RPMI8226 (cell line): ENCODE measurements at places on chromosomes 11 and 22.

- no peak for DNase-seq
Measured at GRCh38 chr22:29310065-29310862, 3.8 kb downstream of the GAS2L1 start.

DNA sequence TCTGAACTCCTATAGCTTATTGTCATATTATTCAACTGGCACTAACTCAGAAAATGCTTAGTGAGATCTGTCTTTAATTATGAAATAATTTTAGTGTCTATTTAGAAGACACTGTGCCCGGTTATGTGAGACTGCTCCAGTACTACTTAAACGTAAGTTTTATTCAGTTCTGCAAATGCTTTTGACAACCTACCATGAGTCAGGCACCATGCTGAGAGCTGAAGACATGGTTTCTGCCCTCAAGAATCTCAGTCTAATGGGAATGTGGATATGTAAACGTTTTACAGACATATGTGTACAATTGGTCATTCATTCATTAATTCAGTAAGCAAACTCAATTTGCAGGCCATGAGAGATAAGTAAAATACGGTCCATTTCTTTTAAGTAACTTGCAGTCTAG, 40.0 kb downstream of the DCUN1D5 start:
- DNase-seq: no peak

DNA sequence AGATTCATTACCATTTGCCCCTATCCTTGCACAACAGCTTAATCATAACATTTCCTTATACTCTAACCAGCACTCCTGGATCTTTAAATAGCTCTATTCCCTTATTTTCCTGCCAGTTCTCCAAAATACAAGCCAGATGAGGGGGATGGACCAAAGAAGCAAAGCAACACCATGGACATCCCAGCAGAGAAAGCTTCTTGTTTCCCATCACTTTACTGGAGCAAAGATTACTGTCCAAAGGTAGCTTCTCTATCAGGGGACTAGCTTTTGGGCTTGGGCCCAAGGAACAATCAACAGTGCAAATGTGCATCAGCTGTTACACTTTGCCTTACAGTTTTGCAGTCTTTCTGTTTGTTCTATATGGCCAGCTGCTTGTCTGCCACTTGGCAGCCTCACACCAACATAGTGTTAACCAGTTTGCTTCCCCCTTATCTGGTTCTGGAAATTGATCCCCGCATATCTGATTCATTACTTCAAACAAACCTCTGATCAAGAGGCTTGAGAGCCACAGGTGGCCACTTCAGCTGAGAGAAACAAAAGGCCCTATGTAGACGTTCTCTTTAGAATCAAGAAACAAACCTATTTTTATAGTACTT, 814.3 kb downstream of the METTL15 start:
- DNase-seq: no peak

GRCh38 chr11:38791346-38791961, 2193.4 kb upstream of the RAG2 start:
- peak; percentile 71 for DNase-seq

DNA sequence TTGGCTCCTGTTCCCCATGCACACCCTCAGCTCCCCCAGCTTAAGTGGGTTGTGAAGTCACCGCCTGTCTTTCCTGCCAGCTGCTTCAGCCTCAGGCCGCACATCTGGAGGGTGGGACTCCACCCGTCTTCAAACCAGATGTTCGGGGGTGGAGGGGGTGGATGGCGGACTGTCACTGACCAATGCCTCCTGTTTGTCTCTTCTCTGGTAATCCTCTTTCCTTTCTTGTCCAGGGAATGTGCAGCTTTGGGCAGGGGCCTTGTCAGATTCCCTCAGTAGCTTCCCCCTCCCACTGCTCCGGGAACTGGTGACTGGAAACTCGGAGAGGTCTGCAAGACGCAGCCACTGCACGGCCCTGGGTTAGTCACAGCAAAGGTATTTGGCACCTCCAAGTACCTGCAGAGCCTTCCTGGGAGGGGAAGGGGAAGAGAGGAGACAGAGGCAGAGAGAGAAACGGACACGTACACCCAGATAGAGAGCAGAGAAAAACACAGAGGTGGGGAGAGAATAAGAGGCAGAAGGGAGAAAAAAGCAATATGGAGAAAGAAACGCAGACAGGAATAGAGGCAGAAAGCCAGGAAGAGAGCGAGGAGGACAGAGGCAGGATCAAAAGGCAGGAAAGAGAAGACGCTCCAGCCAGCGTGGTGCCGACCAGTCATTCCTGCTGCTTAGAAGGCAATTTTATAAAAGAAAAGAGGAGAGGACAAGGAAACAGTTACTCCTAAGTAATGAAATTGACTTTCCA, 56.1 kb upstream of the TIMP3 start:
- DNase-seq: no peak

GRCh38 chr11:60371386-60371785, 6.9 kb upstream of the MS4A7 start:
- no peak for DNase-seq

DNA sequence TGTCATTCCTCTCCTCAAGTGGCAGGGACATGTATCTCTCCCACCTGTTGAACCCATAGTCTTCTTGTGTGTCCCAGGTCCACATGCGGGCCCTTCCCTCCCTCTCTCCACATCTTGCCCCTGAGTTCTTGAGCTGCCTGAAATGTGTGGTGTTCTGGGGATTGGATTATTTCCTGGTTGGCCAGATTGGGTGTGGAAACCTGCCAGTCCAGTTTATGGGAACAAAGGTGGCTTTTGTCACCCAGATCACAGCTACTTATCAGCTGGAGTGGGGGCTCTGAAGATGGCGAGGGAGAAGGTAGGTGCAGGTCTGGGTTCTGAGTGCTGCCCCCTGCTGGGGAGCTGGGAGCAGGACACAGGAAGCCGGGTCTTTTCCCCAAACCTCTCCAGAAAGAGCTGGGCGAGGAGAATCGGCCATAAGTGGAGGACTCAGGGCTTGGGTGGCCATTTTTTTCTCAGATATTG, 14.2 kb downstream of the DTX4 start:
- peak; percentile 40 for DNase-seq

DNA sequence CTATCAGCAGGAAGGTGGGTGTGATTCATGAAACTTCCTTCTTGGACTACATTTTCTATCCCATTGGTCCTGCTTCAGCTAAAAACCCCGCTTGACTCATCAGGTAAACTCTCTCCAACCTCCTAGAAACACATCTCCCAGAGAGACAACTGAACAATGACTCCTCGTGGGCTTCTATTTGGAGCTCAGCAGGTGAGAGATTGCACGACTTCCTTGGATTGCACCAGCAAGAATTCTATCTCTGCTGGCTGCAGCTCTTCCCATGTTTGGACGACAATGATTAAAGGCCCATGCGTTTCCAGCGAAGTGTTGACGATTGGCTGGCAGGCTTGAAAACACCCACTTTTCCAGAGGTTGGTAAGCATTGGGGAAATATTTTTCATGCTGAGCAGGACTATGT, 216.1 kb upstream of the NTM start:
- DNase-seq: no peak

GRCh38 chr22:43009444-43009843, 5.5 kb downstream of the PACSIN2 start:
- no peak for DNase-seq

GRCh38 chr22:23767303-23767672, 484 bp downstream of the CHCHD10 start:
- no peak for DNase-seq

DNA sequence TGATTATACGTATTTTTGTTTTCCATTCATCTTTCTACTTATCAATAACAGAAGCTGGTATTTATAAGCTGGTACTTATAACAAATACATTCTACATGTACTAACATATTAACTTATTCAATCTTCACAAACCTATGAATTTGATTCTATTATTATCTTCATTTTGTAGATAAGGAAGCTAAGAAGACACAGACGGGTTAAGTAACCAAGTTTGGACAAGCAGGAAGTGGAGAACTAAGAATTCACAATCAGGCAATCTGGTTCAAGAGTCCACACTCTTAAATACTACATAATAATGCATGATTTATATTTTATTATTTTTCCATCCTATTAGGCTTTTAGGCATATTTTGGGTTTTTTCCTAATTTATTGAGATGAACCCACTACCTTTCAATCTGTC, 25.0 kb downstream of the FCHSD2 start:
- DNase-seq: no peak

DNA sequence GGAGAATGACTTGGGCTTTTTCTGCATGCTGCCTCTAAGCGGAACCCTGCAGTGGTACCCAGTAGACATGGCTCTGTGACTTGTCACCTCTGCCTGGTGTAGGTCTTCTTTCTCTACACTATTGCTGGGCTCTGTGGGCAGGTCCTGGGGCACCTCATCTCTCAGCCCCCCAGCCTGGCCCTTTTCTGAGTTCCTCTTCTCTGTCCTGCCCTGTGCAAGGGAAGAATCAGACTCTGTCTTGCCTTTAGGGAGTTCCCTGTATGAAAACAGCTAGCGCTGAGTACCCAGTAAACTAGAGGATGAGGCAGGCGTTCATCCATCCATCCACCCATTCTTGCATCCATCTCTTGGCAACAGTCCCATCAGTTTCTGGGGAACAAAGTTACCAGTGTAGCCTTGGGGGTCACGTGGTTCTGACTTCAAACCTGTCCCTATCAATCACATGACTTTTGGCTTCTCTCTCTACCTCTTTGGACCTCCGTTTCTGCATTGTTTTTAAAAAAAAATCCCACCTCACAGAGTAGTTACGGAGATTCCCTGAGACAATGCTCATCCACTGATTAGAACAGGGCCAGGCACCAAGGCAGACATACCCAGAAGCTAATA, 86.4 kb upstream of the WNT11 start:
- DNase-seq: no peak

- DNase-seq: no peak
Measured at GRCh38 chr22:21915624-21916308, 36.9 kb downstream of the PPM1F start.

- DNase-seq: no peak
Measured at GRCh38 chr11:34181856-34182405, 76.5 kb downstream of the NAT10 start.

GRCh38 chr22:33577862-33578411, 342.3 kb downstream of the LARGE1 start:
- DNase-seq: no peak

GRCh38 chr22:40326905-40327735, 19.2 kb upstream of the ADSL start:
- DNase-seq: no peak

- DNase-seq: no peak
Measured at GRCh38 chr11:68164437-68164836, 43.2 kb upstream of the CHKA start.
